ENCODE measurements at places on chromosomes 2 and 18. TPM values are rescaled to one million over a fixed set of nuclear protein-coding genes. Genes with fewer than 3 reads are reported as not detected.

- DNase-seq, result no peak
Measured at GRCh38 chr2:134288814-134289213, 34.9 kb downstream of the MGAT5 start.

- DNase-seq, result no peak
Measured at GRCh38 chr2:95234816-95235215, 27.5 kb downstream of the ZNF892 start.

DNA sequence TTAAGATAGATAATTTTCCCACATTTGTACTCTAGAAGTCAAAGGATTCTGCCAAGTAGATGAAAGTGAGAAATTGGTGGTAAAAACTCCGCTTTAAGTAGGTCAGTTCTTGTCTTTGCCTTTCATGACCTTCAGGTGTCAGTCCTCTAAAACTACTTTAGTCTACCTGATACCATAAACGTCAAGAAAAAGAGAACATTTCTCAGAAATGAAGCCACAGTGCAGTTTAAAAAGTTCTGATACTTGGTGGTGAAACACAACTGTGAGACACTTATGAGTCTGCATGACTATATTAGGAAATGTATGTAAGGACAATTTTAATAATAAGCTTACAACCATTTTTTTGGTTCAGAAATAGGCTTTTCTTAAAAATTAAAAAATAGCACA, 583.3 kb downstream of the SATB2 start:
- no peak for DNase-seq

DNA sequence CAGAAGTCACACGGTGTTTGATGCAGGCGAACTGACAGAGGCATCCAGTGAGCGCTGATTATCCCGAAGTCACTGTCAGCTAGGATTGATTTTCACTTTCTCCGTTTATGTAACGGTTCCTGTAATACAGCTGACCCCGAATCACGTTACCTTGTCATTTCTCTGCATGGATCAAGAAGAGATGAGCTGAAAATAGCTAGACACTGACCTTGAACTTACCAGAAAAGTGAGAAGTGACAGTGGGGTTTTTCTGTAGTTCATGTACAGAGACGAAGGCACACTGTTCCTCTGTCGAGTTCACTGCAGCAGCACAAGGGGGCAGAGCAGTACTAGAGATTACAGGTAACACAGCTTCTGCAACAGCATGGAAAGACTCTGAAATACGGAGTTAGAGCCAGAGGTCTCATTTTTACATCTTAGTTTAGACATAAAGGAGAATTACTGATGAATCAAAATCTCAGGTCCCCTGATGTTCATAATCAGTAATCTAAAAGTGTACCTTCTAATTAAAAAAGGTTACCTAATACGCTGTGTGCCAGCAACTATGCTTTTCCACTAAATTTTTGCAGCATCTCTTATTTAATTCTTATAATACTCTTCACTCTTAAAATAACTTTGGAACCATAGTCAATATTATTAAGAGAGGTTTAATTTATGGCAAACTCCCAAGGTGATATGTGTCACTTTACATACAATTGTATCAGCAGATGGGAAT, 33.1 kb downstream of the ARHGAP15 start:
- DNase-seq, result peak; percentile 43

DNA sequence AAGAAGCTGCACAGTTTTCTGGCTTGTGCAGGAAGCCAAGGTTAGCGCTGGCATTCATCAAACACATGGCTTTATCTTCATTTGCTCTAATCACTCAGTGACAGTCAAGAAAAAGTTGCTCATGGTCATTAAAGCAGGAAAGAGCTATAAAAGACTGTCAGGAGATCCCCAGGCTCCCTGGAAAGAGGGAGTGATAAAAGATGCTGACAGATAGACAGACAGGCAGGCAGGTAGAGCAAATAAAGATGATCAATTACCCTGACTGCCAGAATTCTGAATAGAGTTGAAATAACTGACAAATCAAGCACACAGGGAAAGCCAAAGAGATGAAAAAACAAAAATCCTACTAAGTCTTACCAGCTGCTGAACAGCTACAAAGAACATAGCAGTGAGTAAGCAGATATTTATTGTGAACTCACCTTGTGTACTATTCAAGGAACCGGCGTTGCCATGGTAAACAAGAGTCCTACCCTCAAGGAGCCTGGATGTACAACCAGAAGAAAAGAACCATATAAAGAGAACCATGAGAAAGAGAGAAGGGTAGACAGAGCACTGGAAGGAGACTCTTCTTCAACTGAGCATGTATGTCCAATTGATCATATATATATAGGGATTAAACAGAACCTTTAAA, 68.0 kb downstream of the RNF152 start:
- DNase-seq, result peak; percentile 21

- DNase-seq, result no peak
Measured at GRCh38 chr2:17878281-17879136, at the start of gene KCNS3. Gene KCNS3 (plus strand): TSS chr2:17878667. CDS start chr2:17931009, 52,342 bp downstream.

DNA sequence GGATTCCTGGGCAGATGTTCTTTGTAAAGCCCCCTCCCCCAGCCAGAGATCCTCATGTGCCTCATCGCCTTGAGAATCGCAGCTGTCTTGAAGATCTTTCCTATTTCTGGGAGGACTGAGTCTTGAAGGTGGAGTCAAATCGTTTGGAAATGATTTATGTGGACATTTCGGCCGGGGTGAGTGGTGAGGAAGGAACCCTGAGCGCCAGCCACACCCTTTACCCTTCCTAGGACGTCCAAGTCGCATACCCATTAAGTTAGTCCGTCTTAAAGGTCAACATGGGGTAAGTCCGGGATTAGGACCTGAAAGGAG, 84.9 kb upstream of the ZCCHC2 start:
- no peak for DNase-seq

- no peak for DNase-seq
Measured at GRCh38 chr2:133266041-133266925, 302.0 kb downstream of the NCKAP5 start.

DNA sequence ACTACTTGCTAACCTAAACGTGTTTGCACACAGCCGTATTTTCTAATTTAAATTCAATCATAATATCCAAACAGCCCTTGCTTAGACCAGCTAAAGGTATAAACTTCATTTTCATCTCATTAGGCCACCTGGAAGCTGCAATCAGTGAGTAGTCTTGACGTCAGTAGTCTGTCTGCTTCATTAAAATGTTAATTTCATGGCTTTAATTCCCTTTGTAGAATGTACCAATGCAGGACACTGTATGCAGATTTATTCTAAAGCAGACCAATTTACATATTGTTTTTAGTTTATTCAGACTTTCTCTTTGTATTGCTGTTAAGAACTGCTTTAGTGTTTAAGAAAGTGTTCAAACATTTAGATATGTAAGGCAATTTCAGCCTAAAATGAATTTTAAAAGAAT, 158.2 kb downstream of the LCLAT1 start:
- DNase-seq, result no peak

GRCh38 chr2:238383743-238384380, 42.9 kb upstream of the ASB1 start:
- no peak for DNase-seq

GRCh38 chr18:10898417-10898974, 250.9 kb downstream of the PIEZO2 start:
- DNase-seq, result no peak

- no peak for DNase-seq
Measured at GRCh38 chr2:240461471-240462072, 26.1 kb downstream of the GPC1 start.

DNA sequence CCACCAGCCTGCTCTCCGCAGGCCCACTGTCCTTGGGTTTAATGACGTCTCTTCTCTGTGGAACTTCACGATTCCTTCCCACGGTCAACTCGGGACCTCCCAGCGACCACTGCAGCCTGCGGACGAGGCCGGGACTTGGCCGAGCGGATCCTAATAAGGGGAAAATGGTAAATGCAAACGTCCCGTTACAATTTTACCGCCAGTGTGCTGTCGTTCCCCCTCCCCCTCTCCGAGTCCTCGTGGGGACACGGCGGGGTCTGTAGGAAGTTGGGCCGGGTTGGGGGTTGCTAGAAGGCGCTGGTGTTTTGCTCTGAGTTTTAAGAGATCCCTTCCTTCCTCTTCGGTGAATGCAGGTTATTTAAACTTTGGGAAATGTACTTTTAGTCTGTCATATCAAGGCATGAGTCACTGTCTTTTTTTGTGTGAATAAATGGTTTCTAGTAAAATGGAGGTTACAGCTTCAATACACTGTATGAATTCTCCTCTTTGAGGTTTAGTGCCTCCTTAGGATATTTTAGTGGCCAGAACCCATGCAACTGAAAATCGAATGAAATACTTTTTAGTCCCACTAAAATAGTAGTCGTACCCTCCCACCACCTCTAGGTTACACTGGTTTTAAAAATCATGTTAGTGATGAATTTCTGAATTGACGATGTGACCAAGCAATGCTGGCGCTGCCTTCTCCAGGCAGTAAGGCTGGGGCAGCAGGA, 2.3 kb downstream of the HOXD11 start:
- DNase-seq, result no peak

- DNase-seq, result no peak
Measured at GRCh38 chr2:30942419-30942818, 135.2 kb upstream of the CAPN13 start.

- no peak for DNase-seq
Measured at GRCh38 chr2:6159606-6160005, 467.4 kb downstream of the SOX11 start.

DNA sequence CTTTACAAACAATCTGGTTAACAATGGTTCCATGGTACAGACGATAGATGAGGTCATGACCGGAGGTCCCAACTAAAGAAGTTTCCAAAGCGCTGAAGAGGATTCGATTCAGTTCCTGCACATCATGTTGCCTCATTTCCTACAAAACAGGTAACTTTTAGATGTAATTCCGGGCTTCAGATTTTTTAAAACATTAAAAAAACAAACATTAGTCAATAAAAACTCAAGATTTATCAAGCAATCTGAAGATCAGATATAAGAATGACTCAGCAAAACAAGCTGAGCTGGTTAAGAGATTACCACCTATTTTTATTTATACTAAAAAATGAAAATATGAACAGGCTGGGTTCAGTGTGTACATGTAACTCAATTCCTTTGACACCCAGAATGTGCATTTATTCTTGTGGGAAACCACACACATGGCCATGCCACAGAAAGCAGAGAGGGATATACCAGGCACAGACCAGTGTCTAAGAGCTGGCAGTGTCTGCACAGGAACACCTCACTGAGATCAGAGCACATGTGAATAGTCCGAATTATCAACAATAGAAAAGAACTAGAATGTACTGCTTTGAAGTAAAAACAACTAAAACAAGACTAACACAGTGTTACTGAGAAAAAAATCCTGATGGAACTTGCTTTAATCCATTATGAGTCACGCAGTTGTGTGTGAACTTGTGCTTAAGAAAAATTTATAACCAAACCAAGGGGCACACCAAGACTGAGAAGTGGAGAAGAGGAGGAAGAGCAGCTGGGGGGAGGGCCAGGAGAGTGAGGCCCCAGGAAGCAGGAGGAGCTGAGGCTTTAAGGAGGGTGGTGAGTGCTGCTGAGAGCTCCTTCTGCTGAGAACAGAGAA, 9.5 kb downstream of the USP40 start:
- peak; percentile 61 for DNase-seq

- DNase-seq, result peak; percentile 40
Measured at GRCh38 chr2:237604960-237605359, 14.4 kb upstream of the RAB17 start.

- DNase-seq, result no peak
Measured at GRCh38 chr18:11019295-11020105, 129.9 kb downstream of the PIEZO2 start.

DNA sequence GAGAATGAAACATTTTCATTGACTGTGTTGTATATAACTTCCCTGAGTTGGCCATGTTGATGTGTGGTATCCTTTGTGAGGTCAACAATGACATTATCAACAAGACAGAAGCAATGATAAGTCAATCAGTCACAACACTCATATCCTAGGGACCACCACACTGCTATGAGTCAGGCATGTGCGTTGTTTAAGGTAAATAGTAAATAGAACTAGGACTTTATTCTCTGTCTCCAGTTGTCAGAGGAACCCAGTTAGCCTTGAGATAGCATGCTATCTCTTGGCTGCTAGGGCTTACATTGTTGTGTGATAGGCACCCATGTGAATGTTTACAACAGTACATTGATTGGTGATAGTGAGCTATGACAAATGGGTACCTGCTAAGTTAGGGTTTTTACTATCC, 37.3 kb downstream of the GPD2 start:
- no peak for DNase-seq

- DNase-seq, result no peak
Measured at GRCh38 chr2:65075605-65076344, 19.6 kb downstream of the CEP68 start.

DNA sequence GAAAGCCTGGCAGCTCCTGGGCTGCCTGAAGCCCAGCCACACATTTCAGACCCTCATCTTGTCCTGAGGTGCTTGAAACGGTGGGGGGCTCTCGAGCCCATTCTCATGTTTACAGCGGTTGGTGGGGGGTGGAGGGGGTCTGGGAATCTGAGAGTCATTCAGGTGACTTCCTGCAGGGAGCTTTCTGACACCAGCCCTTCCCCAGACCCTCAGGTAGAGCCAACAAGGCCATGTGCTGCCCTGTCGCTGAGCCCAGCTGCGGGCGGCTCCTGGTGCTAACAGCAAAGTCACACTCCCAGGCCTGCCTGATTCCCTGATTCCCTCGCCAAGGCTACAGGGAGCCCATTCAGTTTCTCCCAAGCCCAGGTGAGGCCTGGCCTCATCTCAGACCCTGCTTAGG, 324.9 kb upstream of the MEX3C start:
- DNase-seq, result no peak

DNA sequence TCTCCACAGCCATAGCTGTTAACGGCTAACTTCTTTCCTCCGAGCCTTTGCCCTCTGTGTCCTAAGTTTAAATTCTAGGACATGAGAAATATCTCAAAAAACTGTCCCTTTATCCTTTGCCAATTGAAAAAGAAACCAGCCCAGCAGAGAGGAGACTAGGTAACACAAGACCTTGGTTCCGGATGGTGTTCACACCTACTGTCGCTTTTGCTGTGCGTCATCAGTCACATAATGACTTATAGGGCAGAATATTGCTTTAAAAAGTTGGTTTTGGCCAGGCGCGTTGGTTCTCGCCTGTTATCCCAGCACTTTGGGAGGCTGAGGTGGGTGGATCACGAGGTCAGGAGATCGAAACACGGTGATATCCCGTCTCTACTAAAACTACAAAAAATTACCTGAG, 66.2 kb downstream of the SP3 start:
- DNase-seq, result no peak

PDE11A gene
- 0.95 TPM for total RNA-seq

LHCGR gene
- not detected for total RNA-seq

HOXD10 gene
- total RNA-seq, result 13.8 TPM

THAP4 gene
- 45.8 TPM for total RNA-seq

SERPINB4 gene
- not detected for total RNA-seq

PNPT1 gene
- total RNA-seq, result 26.4 TPM

GKN2 gene
- total RNA-seq, result not detected

CHRNG gene
- not detected for total RNA-seq

TMEM198 gene
- 2.1 TPM for total RNA-seq

TTC39C gene
- 21.3 TPM for total RNA-seq

SMYD1 gene
- not detected for total RNA-seq

SOX11 gene
- total RNA-seq, result not detected

CXCR1 gene
- not detected for total RNA-seq

KDSR gene
- 55.4 TPM for total RNA-seq

RAB17 gene
- not detected for total RNA-seq

RAB6C gene
- not detected for total RNA-seq

KYNU gene
- total RNA-seq, result 0.40 TPM

ME2 gene
- 34.0 TPM for total RNA-seq

INSIG2 gene
- total RNA-seq, result 10.4 TPM

LIPG gene
- not detected for total RNA-seq

TUBA4B gene
- total RNA-seq, result not detected

UGT1A4 gene
- total RNA-seq, result not detected
